HT1080 (cell line): ENCODE measurements at places on chromosomes 7 and 10. TPM values are rescaled to one million over a fixed set of nuclear protein-coding genes. Genes with fewer than 3 reads are reported as not detected.

DNA sequence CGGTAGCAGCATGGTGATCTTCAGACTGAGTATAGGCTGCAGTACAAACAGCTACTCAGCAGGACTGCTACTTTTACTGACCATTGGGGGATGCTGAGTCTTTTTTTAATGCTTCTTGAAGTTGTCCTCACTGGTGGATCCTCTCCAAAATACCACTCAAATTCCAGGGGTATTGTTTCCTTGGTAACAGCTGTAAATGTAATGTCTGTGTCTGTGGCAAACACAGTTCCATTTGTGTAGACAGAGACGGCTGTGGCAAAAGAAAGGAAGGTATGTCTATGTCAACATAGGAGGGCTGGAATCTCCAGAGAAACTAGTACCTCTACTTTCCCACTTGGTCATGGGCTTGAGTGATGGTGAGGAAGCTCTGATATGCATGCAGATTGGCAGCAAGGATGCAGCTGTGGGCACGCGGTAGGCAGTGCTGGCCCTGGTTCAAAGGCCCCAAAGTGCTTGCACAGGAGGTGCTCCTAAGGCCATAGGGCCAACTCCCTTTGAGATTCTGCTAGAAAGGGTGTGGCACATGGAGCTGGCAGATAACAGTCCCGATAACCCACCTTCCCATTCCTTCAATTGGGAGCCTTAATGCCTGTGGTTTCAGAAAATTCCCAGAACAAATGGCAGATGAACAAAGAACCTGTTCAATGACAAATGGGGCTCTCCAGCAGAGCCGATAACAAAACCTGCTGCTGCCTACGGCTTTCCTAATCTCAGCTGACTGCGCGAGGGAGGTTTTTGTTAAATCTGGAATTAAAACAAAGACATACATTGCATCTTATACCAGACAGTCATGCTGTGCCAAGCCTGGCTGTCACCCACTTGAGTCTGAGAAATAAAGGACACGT, 43.0 kb downstream of the PKD1L1 start:
- no peak for DNase-seq

- no peak for DNase-seq
Measured at GRCh38 chr10:123042708-123043408, 34.1 kb downstream of the ACADSB start.

TRIM74 gene
- not detected in 2 replicates for total RNA-seq

GRCh38 chr7:80619741-80620140, 18.7 kb upstream of the CD36 start:
- DNase-seq = no peak

INTS15 gene
- 30.5 and 38.1 TPM in 2 replicates for total RNA-seq
